ENCODE measurements at places on chromosomes 4 and X.
A peak's percentile ranks its signal among the peaks of the same experiment; 100 is the strongest.

DNA sequence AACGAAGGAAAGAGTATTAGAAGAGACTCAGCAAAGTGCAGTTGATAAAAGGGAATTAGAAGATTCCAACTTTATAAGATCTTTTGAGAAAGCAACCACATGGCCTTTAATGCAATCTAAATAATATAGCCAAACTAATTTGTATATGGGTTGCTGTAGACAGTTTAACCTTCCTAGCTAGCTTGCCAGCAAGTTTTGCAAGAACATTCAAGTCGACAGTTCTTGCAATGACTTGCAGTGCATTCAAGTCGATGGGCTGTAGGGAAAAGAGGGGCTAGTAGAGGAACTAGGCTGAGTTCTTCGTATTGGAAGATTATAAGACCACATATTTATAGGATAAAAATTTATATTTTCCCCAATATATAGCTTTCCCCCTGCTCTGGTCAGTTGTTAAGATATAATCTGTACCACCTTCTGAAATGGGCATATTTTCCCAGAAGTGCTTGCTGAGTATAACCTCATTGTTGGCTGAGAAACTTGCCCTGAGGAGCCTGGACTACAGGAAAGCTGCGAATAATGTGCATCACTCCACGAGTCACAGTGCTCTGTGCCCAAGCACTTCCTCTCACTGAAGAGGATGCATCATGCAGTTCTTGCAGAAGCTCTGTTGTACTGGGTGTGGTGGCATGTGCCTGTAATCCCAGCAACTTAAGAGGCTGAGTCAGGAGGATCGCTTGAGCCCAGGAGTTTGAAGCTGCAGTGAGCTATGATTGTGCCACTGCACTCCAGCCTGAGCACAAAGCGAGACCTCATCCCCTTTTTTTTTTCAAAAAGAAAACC lies 56.7 kb downstream of the DOCK11 start:
- peak; percentile 79 for DNase-seq

DNA sequence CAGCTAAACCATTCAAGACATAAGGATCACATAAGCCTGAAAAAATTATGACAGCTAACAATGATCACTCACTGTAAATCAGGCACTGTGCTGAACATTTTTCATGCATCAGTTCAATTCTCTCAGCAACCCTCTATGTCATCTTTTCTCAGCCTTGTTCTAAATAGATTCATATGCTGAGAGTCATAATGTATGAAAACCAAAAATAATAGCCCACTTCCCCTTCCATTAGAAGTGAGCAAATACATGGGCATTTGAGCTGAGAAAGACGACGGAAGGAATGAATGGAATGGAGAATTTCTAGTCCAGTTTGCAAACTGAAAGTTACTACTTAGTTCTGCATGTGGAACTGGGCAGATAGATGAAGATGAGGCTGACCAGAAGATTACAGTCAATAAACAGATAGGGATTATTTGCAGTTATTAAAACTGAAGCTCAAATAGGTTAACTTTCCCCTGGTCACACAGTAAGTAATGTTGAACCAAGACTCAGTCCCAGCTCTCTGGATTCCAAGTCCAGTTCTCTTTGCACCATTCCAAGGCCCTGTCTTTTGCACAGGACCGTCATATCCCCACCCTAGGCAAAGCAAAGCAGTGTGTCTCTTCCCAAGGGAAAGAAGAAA lies 1.6 kb upstream of the SH3RF1 start:
- peak; percentile 95 for DNase-seq

- DNase-seq = no peak
Observed at GRCh38 chr4:9808077-9808476, 26.6 kb downstream of the DRD5 start.

DNA sequence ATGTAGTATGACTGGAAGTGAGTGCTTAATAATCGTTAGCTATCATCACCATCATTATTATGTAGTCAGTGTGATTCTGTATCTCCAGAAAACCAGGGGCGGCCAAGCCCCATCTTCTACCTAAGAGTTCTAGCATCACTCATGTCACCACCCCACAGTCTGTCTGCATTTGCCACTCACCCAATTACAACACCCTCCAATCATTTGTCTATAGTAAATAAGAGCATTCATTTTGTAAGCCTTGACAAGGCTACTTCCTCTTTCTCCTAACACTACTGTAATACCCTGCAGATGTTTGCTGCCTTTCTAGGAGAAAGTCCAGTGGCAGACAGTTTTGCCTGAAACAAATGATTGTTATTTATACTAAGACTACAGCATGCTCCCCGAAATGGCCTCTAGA lies 15.8 kb upstream of the IL21 start:
- DNase-seq = no peak

- DNase-seq = peak; percentile 41
Observed at GRCh38 chr4:2685541-2685940, 70.6 kb downstream of the TNIP2 start.

GRCh38 chr4:46922205-46922604 lies 13.2 kb upstream of the COX7B2 start:
- DNase-seq = no peak

- DNase-seq = peak; percentile 58
Observed at GRCh38 chr4:169098532-169098931, 88.5 kb upstream of the CBR4 start.

- peak; percentile 31 for DNase-seq
Observed at GRCh38 chrX:51336584-51336983, 4.0 kb downstream of the NUDT10 start.

- DNase-seq = peak; percentile 97
Observed at GRCh38 chrX:120549483-120550452, 11.0 kb downstream of the CUL4B start.

- no peak for DNase-seq
Observed at GRCh38 chrX:136810493-136810892, 29.8 kb upstream of the ARHGEF6 start.

DNA sequence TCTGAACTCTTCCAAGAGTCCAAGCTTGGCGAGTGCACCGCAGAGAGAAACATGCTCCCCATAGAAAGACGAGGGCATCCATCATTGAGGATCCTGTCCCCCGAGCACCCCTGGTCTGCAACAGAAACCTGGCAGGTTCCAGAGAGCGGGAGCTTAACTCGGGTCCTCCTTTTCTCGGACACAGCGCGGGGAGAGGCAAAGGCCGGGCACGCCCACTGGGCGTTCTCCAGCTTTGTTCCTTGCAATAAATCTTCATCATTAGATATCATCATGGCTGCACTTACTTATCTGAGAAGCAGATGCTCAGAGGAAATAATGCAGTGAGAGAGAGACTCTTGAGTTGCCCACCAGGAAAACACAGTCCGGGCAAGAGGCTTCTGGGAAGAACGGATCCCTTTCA lies 90.1 kb upstream of the PSAPL1 start:
- no peak for DNase-seq

DNA sequence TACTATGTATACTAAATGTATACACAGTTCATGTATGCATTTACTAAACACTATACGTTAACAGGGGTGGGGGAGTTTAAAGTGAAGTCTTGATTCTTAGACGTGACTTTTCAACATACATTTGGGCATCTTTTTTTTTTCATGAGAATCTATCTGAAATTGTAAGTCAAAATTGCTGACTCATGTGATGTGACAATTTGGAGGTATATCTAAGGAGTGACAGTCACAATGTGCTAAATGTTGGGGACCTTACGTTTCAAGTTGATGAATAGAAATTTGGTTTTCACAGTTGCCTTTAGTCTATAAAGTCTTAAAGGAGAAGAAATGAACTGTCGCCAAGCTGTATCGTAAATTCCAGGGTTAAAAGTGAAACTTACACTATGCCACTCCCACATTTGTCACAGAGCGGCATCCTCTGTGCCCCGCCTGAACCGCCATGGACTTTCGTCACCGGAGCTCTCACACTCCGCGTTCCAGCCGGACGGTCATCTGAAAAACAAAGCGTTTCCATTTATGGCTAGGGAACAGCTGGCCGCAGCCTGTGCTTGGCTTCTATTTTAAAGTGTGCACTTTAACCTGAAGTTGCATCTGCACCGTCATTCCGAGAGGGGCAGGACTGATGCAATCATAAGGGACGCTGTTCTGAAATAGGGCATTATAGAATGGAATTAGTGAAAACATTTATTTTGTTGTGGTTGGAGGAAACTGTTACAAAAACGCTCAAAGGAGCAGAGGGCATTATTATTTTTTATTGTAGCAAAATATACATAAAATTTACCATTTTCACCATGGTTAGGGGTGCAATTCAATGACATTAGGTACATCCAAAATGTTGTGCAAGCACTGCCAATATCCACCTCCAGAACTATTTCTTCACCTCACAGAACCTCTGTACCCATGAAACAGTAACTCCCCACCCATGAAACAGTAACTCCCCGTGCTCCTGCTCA lies 30.9 kb downstream of the PDLIM3 start:
- peak; percentile 42 for DNase-seq

- peak; percentile 7 for DNase-seq
Observed at GRCh38 chr4:172892300-172892699, 276.3 kb upstream of the GALNT7 start.

- peak; percentile 72 for DNase-seq
Observed at GRCh38 chr4:76950956-76951671, 1.6 kb downstream of the SEPTIN11 start.

- no peak for DNase-seq
Observed at GRCh38 chrX:24487571-24487970, 22.5 kb downstream of the PDK3 start.

DNA sequence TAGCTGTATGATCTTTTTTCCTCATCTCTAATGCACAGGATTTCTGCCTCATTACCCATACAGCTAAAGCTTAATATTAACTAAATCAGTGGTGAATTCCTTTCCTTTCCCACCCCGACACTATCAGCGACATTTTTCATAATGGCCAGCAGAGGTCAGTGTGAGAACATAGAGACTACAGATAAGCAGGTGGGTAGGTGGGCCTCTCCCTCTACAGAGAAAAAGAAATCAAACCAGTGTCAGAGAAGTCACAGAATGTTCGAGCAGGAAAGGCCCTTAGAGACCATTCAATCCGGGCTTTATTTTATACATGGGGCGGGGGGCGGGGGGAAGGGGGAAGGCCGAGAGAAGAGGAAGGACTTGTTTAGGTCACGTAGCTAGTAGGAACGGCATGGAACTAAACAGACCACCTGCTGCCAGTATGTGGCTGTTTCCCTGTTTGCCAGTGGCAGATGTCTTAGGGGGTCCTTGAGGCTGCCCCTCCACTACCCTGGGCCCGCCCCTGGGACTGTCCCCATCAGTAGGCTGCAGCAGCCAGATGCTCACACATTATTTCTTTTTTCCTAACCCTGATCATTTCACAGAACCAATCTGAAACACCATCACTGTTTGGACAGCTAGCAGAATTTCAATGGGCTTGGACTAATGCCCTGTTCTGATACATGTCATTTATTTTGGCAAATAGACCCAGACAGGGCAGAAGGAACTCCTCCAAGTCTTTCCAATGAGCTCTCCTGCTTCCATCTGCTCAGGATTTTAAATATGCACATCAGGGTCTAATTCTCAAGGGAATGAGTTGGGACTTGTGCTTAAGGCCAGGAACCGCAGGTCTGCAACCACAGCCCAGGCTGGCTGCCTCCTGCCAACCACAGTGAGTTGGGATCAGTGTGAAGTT lies 133.4 kb downstream of the ATG4A start:
- peak; percentile 35 for DNase-seq

DNA sequence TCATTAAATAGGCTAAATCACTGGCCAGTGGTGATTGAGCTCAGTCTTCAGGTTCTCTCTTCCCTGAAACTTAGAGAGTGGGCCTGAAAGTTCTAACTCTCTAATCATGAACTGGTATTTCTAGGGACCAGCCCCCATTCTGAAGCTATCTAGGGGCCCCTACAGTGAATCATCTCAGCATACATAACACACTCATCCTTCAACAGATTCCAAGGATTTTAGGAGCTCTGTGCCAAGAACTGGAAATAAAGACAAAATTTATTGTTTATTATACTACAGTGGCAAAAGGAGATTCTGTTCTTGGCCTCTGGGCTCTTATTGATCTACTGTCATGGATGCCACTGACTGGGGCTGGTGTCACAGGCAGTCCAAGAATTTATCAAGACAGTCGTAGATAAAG lies 263.8 kb upstream of the IGFBP7 start:
- peak; percentile 77 for DNase-seq

GRCh38 chr4:82320351-82320750 lies 53.4 kb downstream of the HNRNPD start:
- DNase-seq = peak; percentile 7

GRCh38 chr4:163193717-163194116 lies 27.0 kb upstream of the NAF1 start:
- DNase-seq = no peak

- no peak for DNase-seq
Observed at GRCh38 chr4:113641025-113641431, 120.5 kb downstream of the CAMK2D start.

- no peak for DNase-seq
Observed at GRCh38 chr4:155624478-155624877, 42.2 kb upstream of the GUCY1A1 start.

- peak; percentile 51 for DNase-seq
Observed at GRCh38 chr4:183636923-183637322, 22.1 kb downstream of the RWDD4 start.

- DNase-seq = no peak
Observed at GRCh38 chr4:73453701-73454005, 17.6 kb downstream of the AFP start.

DNA sequence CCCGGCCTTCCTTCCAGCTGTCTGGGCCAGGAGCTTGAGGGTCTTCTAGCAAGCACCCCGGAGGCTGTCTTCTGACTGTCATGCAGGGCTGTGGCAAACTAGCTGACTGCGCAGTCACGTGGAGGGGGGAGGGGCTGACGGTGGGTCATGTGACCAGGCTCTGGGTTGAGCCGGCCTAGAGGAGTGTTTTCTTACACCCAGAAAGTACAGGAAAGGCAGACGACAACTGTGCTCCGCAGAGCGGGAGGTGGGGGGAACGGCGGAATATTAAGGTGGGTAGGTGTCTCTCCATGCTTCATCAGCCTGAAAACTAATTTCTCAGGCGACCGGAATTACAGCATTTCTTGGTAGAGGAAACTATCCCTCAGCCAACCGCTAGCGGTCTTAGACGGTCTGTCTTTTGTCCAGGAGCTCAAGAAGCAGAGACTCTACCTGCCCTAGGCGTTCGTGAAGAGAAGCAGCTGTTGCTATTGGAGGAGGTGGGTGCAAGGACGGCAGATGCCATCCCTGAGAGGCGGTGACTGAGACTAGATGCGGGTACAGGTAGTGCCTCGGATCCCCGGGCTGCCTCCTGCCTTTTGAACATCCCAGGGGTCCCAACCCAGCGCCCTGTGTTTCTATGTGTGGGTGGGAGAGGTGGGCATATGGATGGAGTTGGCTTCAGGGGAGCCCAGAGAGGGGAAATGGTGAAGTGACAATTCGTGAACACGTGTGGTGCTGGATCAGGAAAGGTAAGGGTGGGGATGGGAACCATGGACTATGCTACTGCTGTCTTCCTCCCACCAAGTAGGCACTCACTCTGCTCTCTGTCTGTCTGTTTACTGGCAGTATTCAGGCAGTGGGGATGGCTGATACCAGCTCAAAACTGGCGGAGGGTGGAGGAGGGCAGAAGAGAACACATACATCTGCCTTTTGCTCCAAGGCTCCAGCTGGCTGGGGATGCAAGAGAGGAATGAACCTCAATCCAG lies 8.8 kb downstream of the GPRASP1 start:
- DNase-seq = peak; percentile 74

DNA sequence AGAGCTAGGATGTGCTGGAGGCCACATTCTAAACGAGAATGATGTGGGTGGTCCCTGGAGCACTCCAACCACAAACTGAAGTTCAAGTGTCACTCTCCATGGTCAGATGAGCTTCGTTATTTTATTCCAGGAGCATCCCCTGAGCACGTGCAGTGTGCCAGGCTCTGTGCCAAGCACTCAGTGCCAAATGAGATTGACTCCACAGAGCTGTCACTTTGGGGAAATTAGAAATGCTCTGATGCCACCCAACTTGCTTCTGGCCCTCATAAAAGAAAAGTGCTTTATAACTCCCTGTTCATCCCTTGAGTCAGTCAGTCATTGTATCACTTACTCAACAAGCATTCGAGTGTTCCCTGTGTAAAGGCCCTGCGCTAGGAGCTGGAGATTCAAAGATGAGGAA lies 91.2 kb downstream of the RTL5 start:
- DNase-seq = no peak
